ENCODE measurements at places on chromosomes 11 and 22.
A peak's percentile ranks its signal among the peaks of the same experiment; 100 is the strongest.

DNA sequence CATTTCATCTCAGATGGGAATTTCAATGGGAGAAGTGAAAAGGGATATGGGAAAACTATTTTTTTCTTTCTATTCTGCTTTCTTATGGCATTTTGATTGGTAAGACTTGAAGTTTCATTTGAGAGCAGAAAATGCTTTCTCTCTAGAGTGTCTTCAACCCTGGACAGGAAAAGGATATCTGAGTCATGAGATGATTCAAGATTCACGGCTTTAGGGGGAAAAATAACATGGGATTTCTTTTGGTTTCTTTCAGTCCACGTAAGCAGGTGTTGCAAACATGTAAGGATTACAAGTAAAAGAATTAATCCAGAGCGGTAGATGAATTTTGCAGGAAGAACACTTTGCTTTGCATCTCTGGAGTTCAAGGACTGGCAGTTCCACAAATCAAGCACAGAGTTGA lies 1001.0 kb upstream of the TENM4 start:
- DNase-seq, result no peak

GRCh38 chr11:69700278-69701140 lies 3.3 kb downstream of the FGF19 start:
- DNase-seq, result peak; percentile 36

GRCh38 chr11:10386361-10386760 lies 68.7 kb upstream of the AMPD3 start:
- no peak for DNase-seq

DNA sequence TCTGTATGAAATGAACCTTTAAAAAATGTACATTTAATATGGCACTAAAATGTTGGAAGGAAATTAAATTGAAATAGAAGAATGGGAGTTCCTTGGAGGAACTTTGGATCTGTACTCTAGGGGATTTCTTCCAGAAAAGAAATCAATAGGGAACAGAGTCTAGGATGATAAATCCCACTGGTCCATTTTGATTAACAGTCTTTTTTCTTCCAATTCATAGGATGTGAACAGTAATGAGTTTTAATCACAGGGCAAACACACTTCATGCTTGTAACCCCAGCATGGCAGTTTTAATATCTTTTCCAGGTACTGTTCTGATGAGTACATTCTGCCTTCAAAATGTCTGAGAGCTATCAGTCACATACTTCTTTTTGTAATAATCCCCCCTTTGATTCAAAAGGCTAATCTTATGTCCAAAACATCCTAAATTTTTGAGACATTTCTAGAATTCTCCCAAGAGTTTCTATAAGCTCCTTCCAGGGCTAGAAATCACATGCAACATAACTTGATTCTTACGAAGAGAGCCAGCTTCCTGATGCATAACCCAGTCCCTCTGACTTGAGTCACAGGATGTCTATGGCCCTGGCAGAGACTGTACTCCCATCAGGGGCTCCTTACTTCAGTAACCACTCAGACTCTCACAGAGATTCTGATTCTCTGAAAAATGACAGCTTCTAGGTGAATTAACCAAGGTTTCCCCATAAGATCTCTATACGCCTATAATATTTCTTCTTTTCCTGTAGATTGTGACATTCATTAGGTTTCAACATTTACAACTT lies 112.9 kb downstream of the SLC36A4 start:
- DNase-seq, result no peak

GRCh38 chr11:111606986-111607385 lies 4.7 kb downstream of the SIK2 start:
- DNase-seq, result no peak

- DNase-seq, result no peak
Observed at GRCh38 chr22:29136782-29137700, 64.2 kb downstream of the KREMEN1 start.

DNA sequence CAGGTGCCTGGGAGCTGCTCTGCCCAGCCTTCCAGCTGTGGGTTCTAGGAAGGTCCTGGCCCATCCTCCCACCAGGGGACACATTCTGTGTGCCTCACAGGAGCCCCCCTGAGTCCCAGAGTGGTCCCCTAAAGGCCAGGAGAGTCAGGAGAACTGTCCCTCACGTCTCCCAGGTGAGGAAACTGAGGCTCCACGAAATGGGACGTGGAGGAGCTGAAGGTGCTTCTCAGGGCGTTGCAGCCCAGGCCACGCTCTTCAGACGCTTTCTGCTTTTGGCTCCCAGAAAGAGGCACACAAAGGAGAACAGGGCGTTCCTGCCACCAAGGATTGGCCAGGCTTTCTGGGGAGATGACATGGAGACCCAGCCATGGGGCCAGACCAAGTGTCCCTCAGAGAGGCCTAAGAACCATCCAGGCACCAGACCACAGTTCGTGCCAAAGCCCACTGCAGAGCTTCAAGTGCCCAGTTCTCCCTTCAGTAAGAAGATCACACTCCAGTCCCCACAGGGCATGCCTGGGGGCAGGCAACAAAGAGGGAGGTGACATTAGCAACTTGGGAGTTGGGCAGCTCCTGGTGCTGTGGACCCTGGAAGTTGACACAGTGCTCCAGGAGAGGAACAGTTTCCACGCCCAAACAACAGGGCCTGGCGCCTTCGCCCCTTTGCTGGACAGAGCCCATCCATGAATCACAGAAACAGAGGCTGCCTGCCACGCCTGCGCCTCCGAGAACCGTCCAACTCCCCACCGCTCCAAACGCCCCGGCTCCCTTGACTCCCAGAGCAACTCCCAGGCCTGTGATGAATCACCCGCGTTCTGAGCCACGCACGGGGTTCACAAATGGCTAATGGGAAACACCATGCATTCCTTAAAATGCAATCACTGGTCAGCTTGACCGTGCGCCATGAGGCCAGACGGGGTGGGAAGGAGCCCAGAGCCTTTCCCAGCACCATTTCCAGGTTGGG lies 589.2 kb downstream of the BRD1 start:
- DNase-seq, result no peak

GRCh38 chr11:12269446-12270214 lies 107.7 kb upstream of the PARVA start:
- DNase-seq, result no peak

DNA sequence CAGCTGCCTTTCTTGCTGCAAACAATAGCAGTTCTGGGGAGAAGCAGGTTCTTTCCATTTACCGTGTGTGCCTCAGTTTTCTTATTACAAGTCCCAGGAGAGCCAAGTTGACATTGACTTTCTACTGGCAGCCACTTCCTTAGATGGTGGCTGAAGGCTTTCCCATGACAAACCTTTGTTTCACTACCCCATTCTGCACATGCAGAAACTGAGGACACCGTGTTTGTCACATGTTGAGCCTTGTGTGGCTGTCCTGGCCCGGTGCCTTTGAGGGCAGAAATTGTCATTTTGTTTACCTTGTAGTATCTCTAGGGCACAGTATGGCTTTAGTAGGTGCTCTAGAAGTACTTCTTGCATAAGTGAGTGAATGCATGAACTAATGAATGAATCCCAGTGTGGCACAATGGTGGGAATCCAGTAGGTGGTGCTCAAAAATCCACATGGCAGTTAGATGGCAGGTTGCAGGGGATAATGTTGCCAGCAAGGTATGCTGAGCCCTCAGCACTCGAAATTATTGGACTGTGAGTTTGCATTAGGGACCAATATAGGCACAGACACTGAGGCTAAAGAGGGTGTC lies 101.6 kb downstream of the CSNK2A3 start:
- no peak for DNase-seq

GRCh38 chr11:105696000-105696399 lies 86.1 kb downstream of the GRIA4 start:
- DNase-seq, result no peak

- DNase-seq, result no peak
Observed at GRCh38 chr11:15695096-15695721, 580.5 kb downstream of the INSC start.

All from activated effector memory CD4-positive, alpha-beta T cell treated with anti-CD3 and anti-CD28 coated beads, Interleukin-2, amount 50 U/mL, for 16 hours (primary cell).